ENCODE measurements at places on chromosomes 5 and 9.

- DNase-seq, result no peak
Observed at GRCh38 chr5:156444753-156445291, 117.9 kb downstream of the SGCD start.

- no peak for DNase-seq
Observed at GRCh38 chr9:100401042-100401441, 25.9 kb upstream of the MSANTD3 start.

GRCh38 chr9:134388289-134388808, 62.1 kb downstream of the RXRA start:
- DNase-seq, result no peak

- DNase-seq, result no peak
Observed at GRCh38 chr9:38243993-38244392, 148.5 kb upstream of the ALDH1B1 start.

DNA sequence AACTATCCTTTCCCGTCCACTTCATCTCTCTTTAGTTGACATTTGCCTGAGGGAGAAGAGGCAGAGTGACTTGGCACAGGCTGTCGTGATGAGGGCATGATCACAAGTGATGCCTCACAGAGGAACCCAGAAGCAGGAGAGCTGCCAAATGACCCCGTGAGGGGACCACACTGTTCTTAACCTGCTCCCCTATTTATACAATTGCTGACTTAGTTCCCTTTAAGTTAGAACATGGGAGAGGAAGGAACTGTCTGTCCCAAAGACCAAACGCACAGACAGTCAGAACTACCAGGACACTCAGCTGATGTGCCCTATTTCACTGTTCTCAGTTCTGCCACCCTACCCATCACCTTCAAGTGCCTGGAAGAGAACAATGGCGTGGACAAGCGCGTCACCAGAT, 73.7 kb downstream of the SLC1A3 start:
- DNase-seq, result no peak

GRCh38 chr5:134873987-134874830, at the start of gene TXNDC15:
Gene TXNDC15 (plus strand): TSS chr5:134874371. CDS start chr5:134874428, 57 bp downstream.
- peak; percentile 43 for DNase-seq
